ENCODE measurements at places on chromosomes 6 and 20.
A peak's percentile ranks its signal among the peaks of the same experiment; 100 is the strongest.

DNA sequence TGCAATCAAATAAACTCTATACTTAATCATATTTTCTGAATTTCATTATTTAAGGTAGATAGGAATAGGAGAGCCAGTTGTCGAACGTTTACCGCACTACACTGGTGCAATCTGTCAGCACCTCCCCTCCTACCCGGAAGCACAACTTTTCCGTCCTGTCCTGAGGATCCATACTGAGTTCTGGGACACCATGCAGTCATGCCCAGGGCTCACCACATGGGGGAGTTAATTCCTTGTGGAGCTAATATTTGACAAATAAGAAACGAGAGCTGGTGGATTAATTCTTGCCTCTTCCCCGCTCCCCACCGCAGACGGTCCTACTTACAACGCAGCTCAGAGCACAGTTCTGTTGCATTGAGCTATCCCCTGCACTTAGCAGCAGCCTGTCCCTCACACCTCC lies 107.7 kb upstream of the RALGAPA2 start:
- DNase-seq: peak; percentile 59

DNA sequence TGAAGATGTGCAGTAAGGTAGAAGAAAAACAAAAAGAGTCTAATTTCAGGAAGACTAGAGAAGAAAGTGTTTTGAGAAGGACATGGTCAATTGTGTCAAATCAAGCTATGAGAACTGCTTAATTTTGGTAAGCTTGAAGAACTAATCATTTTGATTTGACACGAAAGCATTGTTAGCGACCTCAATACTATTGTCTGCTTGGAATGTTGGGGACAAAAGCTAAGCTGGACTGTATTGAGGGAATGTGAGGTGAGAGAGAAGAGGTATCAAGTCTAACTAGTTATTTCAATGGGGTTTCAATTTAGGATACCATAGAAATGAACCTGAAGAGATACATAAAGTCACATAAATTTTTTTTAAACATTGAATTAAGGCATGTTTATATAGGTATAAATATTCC lies 309.8 kb downstream of the GRIK2 start:
- DNase-seq: no peak

DNA sequence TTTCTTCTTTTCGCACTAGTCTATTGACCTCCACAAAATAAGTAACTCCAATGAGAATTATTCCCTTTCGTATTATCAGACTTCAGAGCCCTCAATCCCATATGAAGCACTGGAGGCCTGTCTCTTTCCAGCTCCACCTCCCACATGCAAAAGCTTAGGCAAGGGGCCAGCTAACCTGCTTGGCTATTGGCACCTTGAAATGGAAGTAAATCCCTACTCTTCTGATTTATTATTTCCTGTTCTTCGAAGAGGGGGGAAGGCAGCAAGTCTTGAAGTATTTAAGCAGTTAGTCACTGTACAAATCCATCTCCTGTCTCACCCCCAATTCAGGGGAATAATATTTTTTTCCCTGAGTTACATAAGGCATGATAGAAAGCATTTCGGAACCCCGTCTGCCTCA lies 577.8 kb downstream of the MAFB start:
- no peak for DNase-seq

DNA sequence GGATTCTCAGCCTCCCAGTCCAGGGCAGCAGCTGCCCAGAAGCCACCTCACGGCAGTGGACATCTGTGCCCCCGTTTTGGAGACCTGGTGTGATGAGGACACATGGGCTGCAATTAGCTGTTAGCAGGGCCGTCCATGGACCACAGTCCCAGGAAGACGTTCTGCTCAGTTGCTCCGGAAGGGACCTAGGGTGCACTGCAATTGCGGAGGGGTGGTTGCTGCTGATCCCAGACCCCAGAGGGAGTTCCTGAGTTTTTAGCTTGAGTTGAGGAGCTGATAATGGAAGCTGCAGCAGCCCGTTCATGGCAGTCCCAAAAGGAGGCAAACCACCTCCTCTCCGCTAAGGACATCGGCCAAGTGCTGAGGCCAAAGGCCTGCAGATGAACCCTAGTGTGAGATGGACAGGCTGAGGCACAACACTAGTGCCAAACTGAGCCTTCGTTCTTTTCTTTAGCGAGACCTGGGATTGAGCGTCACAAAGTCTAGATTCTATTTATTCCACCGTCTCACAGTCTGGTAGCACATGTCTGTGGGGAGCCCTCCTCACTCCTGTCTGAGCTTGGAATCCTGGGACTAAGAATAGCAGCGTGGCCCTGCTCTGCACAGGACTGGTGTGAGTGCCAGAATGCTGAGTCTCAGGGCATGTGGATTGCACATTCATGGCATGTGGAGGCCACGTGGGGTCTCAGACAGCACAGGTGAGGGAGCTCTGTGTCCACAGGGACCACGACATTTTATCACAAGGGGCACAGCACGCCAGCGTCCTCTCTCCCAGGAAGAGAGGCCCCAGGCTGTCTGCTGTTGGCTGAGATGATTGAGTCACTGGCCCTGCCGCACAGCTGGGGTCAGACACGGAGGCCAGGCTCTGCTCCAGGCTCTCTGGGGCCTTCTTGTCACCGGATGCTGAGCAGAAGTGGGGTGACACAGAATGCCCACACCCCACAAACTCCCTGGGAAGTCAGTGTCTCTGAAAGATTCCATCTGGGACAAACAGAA lies 113.4 kb downstream of the PSMB1 start:
- DNase-seq: no peak

GRCh38 chr6:87922947-87923330 lies 124.7 kb upstream of the SPACA1 start:
- DNase-seq: no peak

GRCh38 chr6:91600561-91600960 lies 1013.7 kb upstream of the MAP3K7 start:
- no peak for DNase-seq

GRCh38 chr20:46713957-46714834 lies 4.7 kb downstream of the SLC2A10 start:
- no peak for DNase-seq

Data from iPS-NIHi11 (cell line).